Left ventricle myocardium superior (tissue), 1 donor: ENCODE measurements at places on chromosomes 13 and 19. TPM values are rescaled to one million over a fixed set of nuclear protein-coding genes. Genes with fewer than 3 reads are reported as not detected.

RYR1 gene
- 1.1 TPM for total RNA-seq

F10 gene
- 7.1 TPM for total RNA-seq

ANKLE1 gene
- total RNA-seq, result 0.12 TPM

ZNF575 gene
- 1.8 TPM for total RNA-seq

LGI4 gene
- 9.0 TPM for total RNA-seq
